ENCODE measurements at places on chromosomes 2 and 18.

GRCh38 chr18:6013171-6013810 is 118.0 kb upstream of the TMEM200C start:
- no peak for ATAC-seq

- ATAC-seq, result no peak
Observed at GRCh38 chr2:235762832-235763598, 269.2 kb downstream of the AGAP1 start.

DNA sequence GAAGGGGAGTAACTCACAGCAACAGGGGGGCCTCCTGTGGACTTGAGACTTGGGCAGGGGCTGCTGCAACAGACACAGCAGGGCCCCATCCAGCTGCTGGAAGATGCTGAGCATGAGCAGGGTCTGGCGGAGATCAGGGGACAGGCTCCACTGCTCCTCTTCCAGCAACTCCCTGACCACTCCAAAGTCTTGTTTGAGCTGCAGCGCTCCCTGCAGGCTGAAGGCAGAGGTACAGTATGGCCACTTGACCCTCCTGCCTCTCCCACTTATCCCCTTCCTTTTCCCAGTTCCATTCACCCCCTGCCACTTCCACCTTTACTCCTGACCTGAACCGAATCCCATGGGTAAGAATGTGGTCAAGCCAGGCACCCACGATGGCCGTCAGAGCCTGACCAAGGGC is 2.4 kb upstream of the MRPL53 start:
- no peak for ATAC-seq

DNA sequence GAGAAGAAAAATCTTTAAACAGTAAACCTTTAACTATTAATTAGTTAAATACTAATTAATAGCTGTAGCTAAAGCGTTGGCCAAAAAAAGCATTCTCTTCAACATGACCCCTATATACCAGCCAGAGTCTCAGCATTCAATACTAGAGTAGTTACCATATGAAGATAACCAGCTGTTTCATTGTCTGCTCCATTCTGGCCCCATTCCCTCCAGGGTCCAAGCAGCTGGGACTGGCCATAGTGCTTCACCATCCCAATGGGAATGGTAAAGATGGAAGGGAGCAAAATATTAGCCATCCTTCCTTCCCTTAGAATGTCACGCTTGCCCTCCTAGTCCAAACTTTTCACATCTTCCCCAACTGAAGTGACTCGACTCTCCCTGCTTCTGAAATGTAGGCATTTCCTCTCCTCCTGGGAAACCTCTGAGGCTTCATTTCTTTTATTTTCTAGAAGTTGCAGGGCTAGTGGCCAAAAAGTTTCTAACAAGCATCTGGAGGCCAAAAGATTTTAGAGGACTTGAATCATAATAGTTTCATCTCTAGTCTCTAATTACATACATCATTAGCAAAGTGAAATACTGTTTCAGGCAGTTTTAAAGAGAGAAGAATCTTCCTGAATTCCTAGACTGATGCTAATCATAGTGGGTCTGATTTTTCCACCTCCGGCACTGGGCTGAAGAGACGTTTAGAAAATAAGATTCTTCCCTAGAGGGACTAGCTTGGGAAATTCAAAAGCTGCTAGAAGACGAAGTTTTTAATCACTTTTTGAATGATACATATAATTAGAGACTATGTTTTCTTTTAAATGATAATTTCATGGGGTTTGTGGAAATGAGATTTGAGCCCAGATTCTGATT is 52.7 kb downstream of the CCDC68 start:
- no peak for ATAC-seq

DNA sequence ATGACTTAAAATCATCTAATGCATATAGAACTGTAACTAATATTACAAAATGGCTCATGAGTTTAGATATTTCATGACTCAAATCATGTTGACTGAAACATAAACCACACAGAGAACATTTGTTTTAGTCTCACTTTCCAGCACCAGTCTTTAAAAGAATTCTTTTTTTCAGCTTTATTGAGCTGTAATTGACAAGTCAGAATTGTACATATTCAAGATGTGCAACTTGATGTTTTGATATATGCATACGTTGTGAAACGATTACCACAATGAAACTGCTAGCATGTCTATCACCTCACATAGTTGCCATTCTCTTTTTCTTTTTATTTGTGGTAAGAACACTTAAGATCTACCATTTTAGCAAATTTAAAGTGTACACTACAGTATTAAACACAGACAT is 25.0 kb upstream of the TMEM178A start:
- ATAC-seq, result no peak

DNA sequence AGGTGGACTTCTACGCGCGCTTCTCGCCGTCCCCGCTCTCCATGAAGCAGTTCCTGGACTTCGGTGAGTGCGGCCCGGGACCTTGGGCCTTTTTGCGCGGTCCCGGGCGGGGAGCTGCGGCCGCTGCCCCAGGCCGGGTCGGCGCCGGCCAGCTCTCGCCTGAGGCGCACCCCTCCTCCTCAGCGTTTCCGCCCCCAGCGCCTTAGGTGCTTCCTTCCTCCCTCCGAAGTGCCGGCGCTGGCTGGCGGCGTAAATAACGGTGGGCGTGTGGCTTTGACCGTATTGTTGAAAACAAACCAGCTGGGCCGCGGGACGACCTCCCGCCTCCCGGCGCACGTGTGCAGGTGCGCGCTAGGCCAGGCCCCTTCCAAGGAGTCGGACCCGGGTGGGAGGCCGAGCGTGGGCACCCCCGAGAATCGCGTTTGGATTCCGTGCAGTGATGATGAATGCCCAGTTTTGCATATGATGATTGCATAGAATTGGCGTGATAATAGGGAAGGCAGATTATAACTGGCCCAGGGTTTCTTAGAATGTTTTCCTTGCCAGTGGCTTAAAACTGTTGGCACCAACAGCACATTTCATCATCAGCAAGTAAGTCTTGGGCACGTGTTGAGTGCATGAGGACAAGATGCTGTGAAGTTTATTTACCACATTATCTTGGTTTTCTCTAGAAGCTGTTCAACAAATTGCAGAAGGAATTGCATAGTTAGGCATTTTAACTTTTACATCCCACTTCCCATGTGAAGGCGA is 569 bp downstream of the PDK1 start:
- peak; percentile 44 for ATAC-seq

GRCh38 chr2:126392889-126393288 is 263.1 kb upstream of the GYPC start:
- no peak for ATAC-seq

DNA sequence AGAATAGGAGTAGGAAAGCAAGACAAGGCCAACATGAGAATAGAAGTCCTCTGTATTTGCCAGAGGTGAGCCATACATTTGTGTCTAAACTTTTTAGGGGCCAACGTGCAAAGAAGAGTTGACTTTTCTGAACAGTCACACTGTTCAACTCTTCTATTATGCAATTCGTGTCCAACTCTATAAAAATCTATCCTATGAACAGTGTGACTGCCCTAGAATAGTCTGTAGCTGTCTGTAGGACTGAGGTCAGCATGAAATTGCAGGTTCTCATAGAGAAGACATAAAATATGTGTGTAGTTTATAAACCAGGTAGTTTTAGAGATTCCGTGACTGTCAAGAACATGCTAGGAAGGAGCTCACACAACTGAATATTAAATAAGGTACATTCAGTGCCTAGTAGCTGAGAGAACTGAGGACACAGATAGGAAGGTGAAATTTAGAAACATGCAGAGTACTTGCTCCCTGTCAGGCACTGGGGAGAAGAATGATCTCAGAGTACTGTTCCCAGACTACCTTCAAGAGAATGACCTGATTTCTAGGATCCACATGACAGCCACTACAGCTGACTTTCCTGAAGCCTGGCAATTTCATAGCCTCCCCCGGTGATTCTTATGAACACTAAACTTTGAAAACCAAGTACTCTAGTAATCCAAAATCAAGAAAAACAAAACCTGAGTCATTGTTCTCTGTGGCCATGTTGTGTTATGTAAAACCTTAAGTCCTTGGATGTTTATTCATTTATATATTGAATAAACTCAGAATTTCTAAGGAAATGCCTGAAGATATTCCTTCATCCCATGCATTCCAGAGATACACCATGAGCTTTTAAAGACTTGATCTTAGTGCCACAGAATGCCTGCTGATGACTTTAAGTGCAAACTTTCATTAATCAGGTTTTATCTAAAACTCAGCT is 201.5 kb upstream of the BOD1L2 start:
- ATAC-seq, result no peak

- ATAC-seq, result no peak
Observed at GRCh38 chr2:130186391-130186790, 4.3 kb downstream of the MZT2B start.

GRCh38 chr2:41068740-41069139 is 616.9 kb upstream of the SLC8A1 start:
- ATAC-seq, result no peak

GRCh38 chr2:159941729-159942128 is 120.7 kb downstream of the PLA2R1 start:
- ATAC-seq, result no peak

- ATAC-seq, result no peak
Observed at GRCh38 chr2:79638410-79638809, 125.6 kb downstream of the CTNNA2 start.

DNA sequence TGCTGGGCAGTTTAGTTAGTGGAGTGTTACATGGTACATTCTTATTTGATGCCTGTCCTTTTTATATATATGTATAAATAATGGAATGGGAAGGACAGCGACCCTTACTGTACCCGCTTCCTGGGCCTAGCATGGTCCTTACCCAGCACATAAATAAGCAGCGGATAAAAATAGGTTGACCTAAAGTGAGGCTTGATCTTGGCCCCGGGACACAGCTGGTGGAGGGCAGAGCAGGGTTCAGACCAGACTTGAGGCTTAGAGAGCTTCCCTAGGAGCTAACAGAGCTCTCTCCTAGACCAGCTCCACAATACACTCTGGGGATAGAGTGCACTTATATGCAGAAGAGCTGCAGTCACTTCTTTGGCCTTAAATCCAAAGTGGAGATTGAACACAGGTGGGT is 46.9 kb upstream of the RPL31 start:
- no peak for ATAC-seq

GRCh38 chr18:50994031-50994430 is 26.2 kb downstream of the ELAC1 start:
- no peak for ATAC-seq

- ATAC-seq, result no peak
Observed at GRCh38 chr2:33126958-33127357, 180.2 kb downstream of the LTBP1 start.

DNA sequence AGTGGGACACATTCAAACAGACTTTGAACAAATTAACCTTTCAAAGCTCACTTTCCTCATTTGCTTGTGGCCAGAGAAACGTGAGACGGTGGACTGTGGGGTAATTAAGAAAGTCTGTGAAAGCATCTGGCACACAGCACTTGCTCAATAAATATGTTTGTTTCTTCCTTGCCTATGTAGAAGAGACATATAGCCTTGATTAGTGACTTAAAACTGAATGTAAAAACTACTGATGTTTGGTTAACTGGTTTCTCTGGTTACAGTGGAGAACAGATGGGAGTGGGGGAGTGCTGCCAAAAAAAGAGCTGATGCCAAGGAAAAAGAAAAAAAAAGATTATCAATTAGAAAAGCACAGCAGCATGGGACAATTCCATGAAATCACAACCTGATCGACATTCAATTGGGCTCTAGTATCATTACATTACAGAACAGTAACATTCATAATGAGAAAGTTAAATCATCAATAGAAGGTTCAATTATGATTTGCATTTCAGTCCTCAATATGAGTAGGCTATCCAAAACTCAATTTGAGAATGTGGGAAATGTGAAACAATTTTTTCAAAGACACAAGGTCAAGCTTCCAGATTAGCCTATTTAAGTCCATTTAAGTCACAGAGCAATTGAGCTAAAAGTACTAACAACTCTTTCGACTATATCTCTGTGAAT is 14.7 kb downstream of the CUL3 start:
- peak; percentile 83 for ATAC-seq

DNA sequence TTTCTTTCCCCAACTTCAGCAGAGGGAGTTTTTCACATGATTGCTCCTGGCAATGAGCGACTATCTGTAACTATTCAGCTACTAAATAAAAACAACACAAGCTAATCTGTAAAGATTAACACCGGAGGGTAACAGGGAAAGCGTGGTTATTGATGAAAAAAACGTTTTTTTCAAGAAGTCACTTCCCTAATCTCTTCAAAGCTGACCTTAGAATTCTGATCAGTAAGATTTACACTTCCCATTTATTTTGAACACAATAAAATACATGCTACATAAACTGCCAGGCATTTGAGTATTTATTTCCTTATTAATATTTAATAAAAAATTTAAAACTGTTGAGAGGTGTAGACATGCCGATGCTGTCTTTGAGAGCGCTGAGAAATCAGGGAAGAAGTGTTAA is 207.4 kb upstream of the HDAC4 start:
- no peak for ATAC-seq

DNA sequence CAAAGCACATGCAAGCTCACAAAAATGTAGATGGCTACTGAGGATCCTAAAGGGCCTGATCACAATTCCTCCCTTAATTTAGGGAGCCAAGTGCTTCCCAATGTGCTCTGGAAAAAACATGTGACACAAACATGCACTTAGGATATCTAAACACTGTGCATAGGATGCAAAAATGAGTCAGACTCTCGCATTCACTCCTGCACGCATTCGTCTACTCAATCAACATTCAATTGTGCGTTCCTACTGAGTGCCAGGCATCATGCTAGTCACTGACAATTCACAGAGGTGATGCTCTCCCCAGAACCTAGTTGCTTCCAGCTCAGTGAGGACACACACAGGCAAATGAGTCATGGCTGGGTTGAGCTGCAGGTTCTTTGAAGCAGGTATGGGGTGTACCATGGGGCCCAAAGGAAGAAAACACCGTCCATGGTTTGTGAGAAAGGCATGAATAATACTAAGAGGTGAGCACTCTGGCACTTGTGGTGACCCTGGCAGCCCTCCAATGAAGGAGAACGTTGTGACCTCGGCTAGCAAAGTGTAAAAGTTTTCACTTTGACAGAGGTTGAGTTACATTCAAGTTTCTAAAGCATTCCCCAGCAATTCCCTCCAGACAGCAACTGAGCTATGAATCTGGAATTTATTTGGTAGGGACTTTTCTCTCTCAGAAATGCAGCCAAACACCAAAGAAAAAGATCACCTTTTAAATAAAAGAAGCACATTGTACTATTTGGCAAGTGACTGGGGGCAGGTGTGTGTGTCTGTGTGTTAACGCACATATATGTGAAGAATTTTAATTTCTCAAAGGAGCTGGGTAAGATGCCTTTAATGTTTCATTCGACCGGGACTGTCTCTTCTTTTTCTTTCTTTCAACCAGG is 173.3 kb downstream of the ALPK2 start:
- ATAC-seq, result no peak

GRCh38 chr18:43714343-43715010 is 437.2 kb upstream of the SYT4 start:
- no peak for ATAC-seq

GRCh38 chr2:136393514-136393913 is 275.6 kb upstream of the CXCR4 start:
- ATAC-seq, result no peak

Measured in activated CD4-positive, CD25-positive, alpha-beta regulatory T cell treated with anti-CD3 and anti-CD28 coated beads, Interleukin-2, amount 50 U/mL, for 24 hours (primary cell).